ENCODE measurements at places on chromosomes 7 and 10. TPM values are rescaled to one million over a fixed set of nuclear protein-coding genes. Genes with fewer than 3 reads are reported as not detected.

RASA4 gene
- 2.4 TPM for total RNA-seq

H2BK1 gene
- total RNA-seq = not detected

ITGA8 gene
- 0.01 TPM for total RNA-seq

FGL2 gene
- total RNA-seq = not detected

ANKRD2 gene
- total RNA-seq = 7.4 TPM

NUDT1 gene
- 98.7 TPM for total RNA-seq

CYCS gene
- 292 TPM for total RNA-seq

RAMP3 gene
- total RNA-seq = not detected

INHBA gene
- 0.21 TPM for total RNA-seq

SEMA3D gene
- 0.09 TPM for total RNA-seq

INMT gene
- total RNA-seq = not detected

ATE1 gene
- 19.3 TPM for total RNA-seq

CDC14C gene
- total RNA-seq = not detected

GIMAP4 gene
- not detected for total RNA-seq

SLC13A4 gene
- not detected for total RNA-seq

ARHGEF35 gene
- total RNA-seq = 0.68 TPM

EPO gene
- total RNA-seq = not detected

FANK1 gene
- 1.9 TPM for total RNA-seq

STEAP1 gene
- total RNA-seq = 17.0 TPM

ACTR3C gene
- total RNA-seq = 0.02 TPM

GPC2 gene
- total RNA-seq = 0.39 TPM

SLC13A1 gene
- not detected for total RNA-seq

NAT16 gene
- total RNA-seq = 0.12 TPM

SPDYE2B gene
- not detected for total RNA-seq

TRIM50 gene
- total RNA-seq = not detected

DDIT4 gene
- total RNA-seq = 420 TPM

NEUROD6 gene
- not detected for total RNA-seq
